ENCODE measurements at places on chromosomes 1 and 21.

- DNase-seq, result no peak
These were observed 187.9 kb downstream of the DISC1 start for GRCh38 chr1:231814521-231814920.

GRCh38 chr1:3900969-3901529 is 977 bp upstream of the C1orf174 start:
- peak; percentile 79 for DNase-seq

DNA sequence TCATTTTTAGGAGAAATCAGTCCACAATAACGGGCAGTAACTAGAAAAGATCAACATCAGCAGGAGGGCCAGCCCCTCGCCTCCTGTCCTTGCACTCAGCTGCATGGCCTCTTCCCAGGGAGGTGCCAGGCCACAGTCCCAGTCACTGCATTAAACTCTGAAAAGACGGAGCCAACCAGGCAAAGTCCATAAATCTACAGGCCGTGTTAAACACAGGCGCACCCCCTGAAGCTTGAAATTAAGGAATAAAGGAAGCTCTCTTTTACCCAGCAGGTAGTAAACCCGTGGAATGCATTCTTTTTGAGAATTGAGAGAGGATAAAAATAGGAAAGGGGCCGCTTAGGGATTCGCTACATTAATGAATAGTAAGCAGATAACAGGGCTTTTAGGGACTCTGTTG is 18.4 kb downstream of the H6PD start:
- DNase-seq, result no peak

- no peak for DNase-seq
These were observed 35.0 kb downstream of the INAVA start for GRCh38 chr1:200929530-200930278.

DNA sequence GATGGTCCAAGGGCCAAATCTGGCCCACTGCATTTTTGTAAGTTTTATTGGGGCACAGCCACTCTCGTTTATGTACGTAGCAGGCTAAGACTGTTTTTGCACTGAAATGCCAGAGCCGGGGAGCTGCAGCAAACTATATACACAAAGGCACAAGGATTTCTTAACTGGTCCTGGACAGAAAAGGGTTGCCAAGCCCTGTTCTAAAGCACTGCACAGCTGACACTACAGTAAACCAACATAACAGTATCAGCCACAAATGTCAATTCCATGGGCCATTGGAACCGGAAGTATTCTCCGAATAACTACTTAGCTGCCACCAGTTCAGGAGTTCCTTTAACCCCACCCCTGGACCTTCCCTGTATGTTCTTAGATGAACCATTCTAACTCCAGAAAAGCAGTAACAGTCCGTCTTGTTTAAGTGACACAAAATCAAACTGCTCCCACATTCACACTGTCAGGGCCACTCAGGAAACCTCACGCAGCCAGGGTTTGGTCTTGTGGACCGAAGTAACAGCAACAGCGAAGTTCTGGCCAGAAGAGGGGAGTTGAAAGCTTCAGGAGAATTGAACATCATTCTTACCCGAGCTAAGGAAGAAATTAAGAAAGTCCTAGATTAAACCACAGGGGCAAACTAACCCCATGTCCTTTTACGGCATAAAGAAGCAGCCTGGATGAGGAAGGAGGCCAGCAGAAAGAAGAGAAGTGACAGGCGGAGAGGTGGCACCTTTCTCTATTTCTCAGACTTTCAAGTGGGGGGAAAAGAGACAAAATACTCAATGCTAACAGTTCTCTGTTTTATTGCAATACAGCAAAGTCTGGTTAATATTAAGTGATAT is 49.2 kb downstream of the COQ8A start:
- no peak for DNase-seq

DNA sequence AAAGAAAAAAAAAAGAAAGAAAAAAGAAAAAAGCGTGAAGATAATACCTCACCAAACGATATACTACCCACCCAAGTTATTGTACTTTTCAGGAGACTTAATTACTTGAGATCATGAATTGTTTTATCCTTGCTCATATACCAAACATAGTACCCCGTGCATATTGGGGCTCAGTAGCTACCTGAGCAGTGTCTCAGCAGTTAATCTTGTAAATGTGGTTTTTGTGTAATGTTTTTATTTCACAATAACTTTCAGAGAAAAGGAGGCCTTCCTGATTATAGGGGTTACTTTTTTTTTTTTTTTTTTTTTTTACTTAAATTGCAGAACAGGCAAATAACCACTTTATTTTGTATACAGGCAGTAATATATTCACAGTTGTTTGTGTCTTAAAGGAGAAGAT is 80.3 kb downstream of the OSBPL9 start:
- no peak for DNase-seq

DNA sequence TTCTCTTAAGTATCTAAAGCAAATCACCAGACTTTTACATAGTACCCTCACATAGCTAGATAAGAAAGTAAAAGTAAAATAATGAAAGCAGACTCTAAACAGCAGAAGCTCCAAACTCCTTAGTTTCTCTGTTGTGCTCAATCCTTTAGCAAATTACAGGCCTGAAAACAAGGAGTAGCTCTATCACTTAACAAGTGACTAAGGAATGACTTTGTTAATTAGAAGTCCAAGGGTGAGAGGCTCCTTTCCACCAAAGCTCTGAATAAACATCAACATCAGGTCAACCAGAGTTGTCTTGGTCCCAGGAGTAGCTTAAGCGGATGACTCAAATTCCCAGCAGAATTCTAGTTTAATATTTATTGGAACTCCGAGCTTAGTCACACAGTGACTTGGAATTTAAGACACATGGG is 5.9 kb downstream of the NRIP1 start:
- DNase-seq, result no peak

- no peak for DNase-seq
These were observed 102.0 kb downstream of the DENND1B start for GRCh38 chr1:197673292-197673691.

- DNase-seq, result no peak
These were observed 6.3 kb upstream of the RCC1 start for GRCh38 chr1:28499553-28499952.

DNA sequence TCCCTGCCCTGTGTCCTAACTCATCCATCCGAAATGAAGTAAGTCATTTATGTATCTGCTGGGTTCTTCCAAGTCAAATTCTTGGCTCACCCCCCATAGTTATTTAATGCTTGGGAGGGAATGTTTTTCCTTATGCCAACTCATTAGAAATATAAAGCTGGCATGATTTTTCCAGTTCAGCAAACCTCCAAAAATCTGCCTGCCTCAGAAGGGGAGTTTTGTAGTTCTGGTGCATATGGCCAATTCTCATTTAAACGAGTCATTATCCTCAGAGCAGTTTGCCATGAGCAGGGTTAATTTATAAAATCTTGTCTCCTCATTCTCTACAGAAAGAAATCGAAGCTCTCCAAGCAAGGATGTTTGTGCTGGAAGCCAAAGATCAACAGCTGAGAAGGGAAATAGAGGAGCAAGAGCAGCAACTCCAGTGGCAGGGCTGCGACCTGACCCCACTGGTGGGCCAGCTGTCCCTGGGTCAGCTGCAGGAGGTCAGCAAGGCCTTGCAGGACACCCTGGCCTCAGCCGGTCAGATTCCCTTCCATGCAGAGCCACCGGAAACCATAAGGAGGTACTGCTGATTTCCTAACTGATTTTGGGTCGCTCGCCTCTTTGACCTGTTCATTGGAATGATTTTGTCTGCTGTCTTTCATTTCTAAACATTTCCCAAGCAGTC is 144.1 kb downstream of the DISC1 start:
- DNase-seq, result no peak

GRCh38 chr1:65734979-65735378 is 57.7 kb upstream of the PDE4B start:
- no peak for DNase-seq

- DNase-seq, result no peak
These were observed 44.5 kb downstream of the SIM2 start for GRCh38 chr21:36743446-36743845.

- DNase-seq, result no peak
These were observed 93.0 kb upstream of the PLPPR4 start for GRCh38 chr1:99171184-99171813.

DNA sequence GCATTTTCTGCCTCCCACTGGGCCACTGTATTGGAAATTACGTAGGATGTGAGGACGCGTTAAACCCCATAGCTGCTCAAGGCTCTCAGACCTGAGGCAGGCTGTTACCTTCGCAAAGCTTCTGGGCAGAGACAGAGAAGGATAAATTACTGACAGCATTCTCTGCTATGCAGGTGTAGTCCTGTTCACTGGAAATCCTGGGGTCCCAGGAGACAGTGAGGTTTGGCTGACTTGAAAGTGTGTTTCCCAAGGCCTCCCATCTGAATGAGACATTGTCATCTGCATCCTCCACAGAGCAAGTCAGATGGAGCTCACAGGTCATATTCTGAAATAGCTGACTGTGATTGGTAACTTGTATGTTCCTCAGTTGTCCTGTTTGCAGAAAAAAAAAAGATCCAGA is 32.0 kb downstream of the SLAMF6 start:
- no peak for DNase-seq

- no peak for DNase-seq
These were observed 22.4 kb upstream of the ACTN2 start for GRCh38 chr1:236663934-236664333.

DNA sequence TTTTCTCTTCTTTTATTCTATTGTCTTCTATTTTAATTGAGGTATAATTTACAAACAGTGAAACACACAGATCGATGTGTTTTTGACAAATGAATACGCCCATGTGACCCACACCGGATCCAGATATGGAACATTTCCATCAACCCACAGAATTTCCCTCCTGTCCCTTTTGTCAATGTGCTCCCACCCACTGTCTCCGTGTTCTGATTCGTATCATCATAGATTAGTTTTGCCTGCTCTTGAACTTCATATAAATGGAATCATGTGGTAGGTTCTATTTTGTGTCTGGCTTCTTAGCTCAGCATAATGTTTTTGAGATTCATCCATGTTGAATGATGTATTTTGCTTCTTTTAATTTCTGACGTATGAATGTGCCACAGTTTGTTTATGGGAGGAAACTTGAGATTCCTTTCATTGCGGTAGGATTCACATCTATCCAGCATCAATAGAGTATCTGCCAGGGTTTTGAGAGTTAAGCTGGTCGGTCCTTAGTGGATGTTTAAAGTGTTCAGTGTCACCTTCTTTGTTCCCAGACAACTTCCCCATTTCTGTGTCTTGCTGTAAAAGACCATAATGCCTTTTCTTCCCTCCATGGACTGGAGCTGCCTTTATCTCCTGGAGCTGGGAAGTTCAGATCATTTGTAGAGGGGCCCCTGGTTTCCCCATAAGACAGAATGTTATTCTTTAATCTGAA is 14.7 kb downstream of the NAV1 start:
- DNase-seq, result no peak

DNA sequence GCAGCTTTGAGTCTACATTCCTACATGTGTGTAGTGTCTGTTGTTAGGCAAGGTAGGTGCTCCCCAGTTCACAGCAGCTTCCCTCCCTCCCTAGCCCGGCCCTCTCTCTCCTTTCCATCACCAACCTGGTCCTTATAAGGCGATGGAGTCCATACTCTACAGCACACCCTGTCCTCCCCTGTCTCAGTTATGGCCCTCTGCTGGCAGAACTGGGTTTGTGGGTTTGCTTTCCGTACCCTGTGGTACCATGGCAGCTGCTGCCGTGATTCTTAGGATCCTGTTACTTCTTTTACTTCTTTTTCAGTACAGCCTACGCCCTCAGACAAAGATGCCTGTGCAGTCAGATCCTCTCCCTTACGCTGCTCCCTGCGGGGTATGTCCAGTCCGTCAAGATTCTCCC is 31.7 kb downstream of the AK5 start:
- no peak for DNase-seq

GRCh38 chr1:247241691-247242090 is 14.2 kb upstream of the VN1R5 start:
- no peak for DNase-seq

GRCh38 chr1:56496821-56497772 is 82.3 kb downstream of the PLPP3 start:
- DNase-seq, result no peak

DNA sequence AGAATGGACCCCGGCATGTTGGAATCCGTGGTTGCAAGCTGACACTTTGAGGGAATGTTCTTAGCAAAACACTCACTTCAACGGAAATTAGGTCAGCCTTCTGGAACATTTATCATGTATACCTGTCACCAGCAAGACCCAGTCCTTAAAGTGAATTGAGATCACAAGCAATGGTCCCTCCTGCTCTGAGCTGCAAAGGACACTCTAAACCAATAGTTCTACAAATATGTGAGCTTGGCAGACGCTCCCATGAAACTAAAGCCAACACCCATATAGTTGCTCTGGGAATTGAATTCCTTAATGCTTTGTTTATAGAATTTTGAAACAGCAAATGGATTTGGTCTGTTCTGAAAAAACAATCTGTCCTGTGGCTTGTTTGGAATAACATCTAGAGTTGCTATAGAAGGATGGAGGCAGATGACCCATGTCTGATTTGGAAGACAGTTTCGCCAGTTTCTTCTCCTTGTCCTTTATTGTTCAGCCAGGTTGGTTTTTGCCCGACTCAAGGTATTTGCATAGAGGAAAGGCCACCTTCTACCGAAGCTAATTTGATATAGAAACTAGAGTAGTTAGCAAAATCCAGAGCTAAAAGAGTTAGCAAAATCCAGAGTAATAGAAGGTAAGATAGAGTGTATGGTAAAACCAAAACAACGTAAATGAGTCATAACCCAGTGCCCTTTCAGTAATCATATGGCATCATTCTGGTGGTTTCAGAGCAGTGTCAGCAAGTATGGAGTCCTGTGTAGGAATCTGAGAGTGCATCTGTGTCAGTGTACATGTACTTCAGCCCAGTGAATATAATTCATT is 236.2 kb downstream of the NFIA start:
- no peak for DNase-seq

GRCh38 chr1:70486676-70487458 is 75.8 kb downstream of the CTH start:
- no peak for DNase-seq

DNA sequence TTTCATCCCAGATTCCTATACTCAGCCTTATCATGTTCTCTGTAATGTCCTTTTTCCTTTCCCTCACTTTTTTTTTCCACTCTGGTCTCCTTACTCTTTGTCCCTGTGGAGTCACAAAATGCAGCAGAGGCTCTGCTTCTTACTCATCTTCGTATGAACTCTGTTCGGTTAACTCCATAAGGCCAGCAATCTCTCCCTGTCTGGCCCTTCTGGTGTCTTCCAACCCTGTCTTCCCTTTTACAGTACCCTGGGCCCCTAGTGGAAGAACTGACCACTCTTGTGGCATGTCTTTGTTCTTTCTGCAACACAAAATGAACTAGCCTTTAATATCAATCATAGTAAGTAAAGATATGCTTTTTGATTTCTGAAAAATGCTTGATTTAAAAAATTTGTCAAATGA is 7.1 kb downstream of the CD101 start:
- DNase-seq, result no peak

GRCh38 chr1:173506437-173506836 is 29.3 kb downstream of the PRDX6 start:
- DNase-seq, result no peak

DNA sequence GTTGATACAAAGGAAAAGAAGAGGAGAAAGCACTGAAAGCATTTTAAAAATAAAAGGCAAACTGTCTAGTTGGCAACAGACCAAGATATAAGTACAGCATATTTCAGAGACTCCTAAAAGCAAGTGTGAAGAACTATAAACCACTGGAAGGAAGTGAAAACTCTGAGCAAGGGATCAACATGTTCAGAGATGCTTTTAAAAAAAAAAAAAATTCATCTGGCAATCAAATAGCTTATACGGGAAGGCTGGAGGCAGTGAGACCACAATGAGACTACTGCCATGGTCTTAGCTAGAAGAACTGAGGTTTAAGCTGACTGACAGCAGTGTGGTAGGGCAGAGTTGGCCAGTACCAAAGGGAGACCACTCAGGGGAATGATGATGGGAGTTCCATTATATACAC is 124.3 kb downstream of the VAV3 start:
- DNase-seq, result no peak
